ENCODE measurements at places on chromosomes 6 and 20.

DNA sequence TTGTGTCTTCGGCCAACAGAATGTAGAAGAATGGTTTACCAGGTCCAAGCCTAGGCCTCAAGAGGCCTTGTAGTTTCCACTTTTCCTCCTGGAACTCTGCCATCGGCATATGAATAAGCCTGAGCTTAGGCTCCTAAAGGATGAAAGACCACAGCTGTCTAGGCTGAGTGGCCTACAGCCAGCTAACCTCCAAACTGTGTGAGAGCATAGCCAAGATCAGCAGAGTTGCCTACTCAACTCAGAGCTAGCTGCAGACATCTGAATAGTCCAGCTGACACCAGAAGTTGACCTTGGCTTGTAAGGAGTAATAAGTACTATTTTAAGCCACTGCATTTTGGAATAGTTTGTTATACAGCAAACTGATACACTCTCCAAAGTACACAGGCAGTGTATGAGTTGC is 52.6 kb upstream of the SMIM29 start:
- no peak for DNase-seq

GRCh38 chr6:7135755-7136154 is 28.0 kb downstream of the RREB1 start:
- DNase-seq: no peak

DNA sequence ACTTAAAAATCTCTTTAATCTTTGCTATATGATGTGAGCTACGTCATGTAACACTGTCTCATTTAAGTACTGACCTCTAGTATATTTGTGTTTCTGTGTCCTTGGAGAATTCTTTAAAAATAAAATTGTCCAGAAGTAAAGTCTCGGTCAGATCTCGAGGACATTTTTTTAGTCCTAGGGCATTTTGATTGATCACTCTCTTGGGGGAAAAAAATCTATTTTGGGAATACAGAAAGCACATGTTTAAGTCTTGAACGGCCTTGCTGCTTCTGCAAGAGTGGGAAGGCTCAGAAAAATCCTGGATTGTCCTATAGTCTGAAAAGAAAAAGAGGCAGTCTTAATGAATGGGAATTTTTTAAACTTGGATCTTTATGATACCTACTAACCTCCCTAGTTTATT is 234.3 kb downstream of the UTRN start:
- no peak for DNase-seq

GRCh38 chr6:148999929-149000468 is 253.2 kb downstream of the UST start:
- no peak for DNase-seq

DNA sequence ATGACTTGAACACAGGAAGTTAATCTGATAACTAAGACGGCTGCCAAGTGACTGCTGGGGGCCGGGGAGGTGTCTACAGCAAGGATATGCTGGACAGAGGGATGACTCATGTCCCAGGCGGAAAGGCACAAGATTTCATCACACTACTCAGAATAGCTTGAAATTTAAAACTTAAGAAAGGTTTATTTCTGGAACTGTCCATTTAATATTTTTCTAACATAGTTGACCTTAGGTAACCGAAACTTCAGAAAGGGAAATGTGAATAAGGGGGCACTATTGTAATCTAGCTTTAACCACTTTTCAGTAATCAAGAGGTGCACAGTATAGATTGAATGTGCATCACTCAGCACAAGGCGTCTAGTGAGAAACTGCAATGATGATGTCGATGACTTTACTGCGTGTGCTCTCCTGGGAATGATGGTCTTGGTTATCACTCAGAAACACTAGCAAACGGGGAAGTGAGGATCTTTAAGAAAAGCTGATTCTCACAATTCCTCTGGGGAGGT is 171.5 kb downstream of the QKI start:
- no peak for DNase-seq

GRCh38 chr6:139019722-139020121 is 8.8 kb upstream of the ABRACL start:
- DNase-seq: no peak

GRCh38 chr20:21981179-21981578 is 275.7 kb downstream of the PAX1 start:
- DNase-seq: no peak

DNA sequence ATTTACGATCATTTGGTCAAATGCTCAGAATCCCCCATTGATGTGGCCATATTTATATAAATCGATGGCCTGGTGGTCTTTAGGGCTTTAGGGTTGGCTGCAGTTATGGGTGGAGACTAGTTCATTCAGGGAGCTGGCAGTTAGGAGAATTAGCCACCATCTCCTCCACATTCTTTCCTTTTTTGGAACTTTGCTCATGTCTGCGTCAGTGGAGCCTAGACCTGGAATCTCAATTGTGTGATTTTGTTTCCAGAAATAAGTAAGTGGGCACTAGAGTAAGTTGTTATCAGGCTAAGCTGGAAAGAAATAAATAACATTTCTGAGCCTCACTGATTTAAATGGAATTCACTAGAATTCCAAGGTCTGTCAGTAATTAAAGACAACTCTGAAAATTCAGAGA is 29.0 kb upstream of the ELOVL5 start:
- DNase-seq: no peak

GRCh38 chr20:37395921-37396415 is 50.0 kb downstream of the SRC start:
- DNase-seq: no peak

All from activated CD4-positive, alpha-beta T cell treated with anti-CD3 and anti-CD28 coated beads for 4 hours (primary cell).